ENCODE measurements at places on chromosomes 5 and 9.

- DNase-seq: no peak
Measured at GRCh38 chr9:13002740-13003139, 227.9 kb downstream of the LURAP1L start.

GRCh38 chr5:37212096-37212495 is 37.1 kb downstream of the CPLANE1 start:
- DNase-seq: no peak

GRCh38 chr5:85205430-85205829 is 820.8 kb upstream of the EDIL3 start:
- no peak for DNase-seq

DNA sequence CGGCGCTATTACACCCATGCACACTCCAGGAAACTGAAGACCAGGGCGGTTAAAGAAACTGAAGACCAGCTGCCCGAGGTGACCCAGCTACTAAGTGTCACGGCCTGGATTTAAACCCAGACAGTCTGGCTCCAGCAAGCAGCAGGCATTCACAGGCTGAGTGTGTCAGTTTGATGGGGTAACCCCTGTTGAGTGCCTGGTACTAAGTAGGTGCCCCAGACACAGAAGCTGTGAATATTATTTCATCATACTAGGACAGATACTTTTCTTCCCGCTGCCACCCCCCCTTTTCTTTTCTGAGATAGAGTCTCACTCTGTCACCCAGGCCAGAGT is 7.3 kb downstream of the ENG start:
- DNase-seq: no peak

DNA sequence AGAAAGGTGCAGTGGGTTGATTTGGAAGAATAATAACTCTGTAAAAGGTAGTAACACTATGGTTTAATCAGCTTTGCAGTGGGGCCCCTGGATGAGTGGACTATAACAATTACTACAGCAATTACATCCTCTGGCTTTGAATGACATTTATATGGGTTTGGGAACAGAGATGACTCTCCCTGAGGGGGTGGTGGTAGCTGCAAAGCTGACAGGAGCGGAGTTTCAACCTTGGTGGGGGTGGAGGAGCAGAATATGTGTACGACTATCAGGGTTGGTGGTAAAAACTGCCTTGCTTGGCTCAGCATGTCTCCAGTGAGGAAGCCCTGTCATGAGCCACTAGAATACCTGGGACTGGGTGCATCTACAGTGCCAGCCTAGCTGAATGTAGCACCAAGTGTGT is 28.3 kb upstream of the NR3C1 start:
- no peak for DNase-seq

- DNase-seq: no peak
Measured at GRCh38 chr5:151688436-151688835, 1.7 kb upstream of the SPARC start.

DNA sequence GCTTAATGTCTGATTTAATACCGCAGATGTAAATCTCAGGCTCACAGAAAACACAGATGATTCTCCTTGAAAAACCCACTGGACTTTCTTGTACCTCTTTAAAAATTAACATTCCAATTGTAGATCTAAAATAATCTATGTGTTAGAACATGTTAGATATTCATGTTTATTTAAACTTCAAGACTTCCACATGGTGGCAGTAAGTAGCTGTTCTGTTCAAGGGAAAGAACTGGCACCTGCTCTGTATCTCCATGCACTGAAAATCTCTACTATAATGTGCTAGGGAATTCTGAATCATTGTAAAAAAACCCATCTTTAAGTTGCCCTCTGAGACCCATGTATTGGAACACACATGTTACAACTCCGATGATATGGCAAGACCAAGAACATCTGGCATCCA is 366.9 kb downstream of the DMRTA1 start:
- DNase-seq: no peak

DNA sequence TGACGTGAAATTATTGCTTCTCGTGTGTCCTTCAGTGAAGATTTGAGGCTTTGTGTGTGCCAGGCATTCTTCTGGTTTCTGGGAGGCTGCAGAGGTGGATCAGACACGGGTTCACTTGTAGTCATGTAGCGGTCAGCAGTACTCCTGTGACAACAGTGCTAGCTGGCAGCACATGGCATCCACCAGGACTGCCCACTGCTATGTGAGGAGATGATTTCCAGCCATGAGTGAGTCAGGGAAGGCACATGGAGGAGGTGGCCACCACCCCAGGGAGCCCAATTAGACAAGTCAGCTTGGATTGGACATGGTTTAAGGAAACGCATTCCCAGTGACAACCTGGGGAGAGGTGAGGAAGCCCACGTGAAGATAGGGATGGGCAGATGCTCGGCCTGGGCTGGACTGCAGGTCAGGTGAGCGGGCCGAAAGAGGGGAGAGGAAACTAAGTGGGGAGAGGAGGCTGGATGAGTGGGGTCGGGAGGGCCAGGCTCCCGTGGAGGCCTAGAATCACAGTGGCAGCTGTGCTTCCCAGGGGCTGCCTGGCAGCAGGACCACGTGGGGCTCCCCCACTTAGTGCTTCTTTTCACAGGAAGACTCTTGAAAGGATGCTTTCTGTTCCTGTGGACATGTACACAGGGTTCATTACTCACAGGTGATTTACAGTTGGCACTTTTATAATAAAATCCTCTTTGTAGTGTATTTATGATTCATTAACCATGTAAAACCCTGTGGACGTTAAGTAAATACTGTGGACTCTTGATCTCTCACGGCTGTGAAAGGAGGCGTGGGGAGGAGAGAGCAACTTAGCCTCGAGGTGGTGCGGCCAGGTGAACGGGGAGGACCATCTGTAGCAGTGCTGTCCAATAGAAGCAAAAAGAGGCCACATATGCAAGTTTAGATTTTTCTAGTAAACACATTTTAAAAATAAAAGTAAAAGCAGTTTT is 80.0 kb upstream of the OTULINL start:
- DNase-seq: no peak

DNA sequence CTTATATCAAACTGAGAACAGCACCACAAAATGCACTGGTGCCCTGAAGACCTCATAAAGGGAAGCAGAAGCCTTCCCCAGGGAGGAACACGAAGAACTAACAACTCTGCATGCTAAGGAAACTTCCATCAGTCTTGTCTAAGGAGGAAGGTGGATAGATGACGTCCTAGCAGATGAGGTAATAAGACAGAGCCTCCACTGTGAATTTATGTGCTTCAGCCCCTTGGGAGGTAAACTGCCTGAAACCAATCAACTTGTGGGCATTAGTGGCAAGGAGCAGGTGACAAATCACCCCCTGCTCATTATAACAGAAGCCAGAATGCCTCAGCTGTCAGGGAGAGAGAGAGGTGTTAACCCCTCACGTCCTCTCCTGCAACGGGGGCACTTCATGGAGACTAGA is 48.9 kb upstream of the SPIN1 start:
- no peak for DNase-seq

GRCh38 chr5:141879941-141880738 is 1.9 kb upstream of the PCDH1 start:
- DNase-seq: no peak

GRCh38 chr9:2262386-2263071 is 247.4 kb downstream of the SMARCA2 start:
- no peak for DNase-seq

GRCh38 chr9:38133595-38133994 is 64.6 kb upstream of the SHB start:
- DNase-seq: no peak

DNA sequence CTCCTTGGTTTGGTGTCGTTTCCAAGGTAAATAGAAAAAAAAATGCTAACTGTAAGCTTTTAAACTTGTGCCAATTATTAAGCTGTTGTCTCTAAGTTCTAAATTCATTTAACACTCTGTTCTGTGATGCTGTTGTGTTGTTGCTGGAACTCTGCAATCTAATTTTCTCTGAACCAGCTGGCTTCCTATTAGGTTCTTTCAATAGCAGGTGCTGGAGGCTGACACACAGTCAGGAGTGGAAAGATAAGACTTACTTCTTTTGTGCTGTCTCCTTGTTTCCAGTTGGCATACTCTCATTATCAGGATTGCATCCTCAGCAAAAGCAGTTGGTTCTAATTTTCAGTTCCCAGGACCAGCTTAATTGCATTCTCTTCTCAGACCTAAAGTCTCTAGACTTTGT is 1252.6 kb upstream of the NUDT12 start:
- no peak for DNase-seq

DNA sequence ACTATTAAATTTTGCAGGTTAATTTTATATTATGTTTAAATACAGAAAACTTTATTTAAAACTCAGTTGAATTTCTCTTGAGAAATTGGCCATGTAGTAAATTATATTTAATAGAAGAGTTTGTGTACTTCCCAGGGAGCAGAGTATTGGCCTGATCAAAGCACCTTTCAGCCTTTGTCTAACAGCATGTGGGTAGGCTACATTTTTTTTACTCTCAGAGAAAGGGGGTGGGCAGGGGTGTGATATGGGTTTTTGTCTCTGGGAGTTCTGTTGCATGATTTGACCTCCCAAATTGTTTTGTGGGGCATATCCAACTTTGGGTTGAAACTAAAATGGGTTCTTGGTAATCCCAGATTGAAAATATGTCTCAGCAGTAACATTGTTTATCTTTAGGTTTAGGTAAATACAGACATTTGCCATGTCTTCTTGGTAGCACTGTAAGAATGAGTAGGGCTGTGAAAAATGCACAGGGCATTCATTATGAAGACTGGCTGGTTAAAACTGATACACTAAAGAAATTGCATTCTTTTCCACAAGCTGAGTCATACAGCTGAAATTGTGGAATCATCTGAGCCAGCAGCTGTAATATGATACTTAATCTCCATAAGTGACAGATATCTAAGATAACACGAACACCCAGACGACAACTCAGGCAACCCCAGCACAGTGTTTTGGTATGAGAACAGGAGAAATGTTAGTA is 75.4 kb upstream of the CDKN2B start:
- DNase-seq: no peak

DNA sequence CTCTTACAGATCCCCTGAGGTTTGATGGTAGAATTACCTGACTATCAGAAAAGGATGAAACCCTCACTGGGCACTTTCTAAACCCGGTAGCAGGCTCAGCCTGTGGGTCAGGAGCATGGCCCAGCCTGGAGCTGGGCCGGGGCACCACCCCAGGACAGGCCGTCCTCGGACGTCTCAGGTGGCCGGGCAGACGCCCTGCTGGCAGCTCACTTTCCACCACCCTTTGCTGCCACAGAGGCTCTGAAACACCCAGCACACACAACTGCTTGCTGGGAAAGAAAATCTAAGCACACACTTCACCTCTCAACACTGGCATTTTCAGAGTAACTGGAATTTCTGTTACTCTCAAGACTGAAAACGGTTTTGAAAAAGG is 4.4 kb downstream of the UBAC1 start:
- DNase-seq: no peak

DNA sequence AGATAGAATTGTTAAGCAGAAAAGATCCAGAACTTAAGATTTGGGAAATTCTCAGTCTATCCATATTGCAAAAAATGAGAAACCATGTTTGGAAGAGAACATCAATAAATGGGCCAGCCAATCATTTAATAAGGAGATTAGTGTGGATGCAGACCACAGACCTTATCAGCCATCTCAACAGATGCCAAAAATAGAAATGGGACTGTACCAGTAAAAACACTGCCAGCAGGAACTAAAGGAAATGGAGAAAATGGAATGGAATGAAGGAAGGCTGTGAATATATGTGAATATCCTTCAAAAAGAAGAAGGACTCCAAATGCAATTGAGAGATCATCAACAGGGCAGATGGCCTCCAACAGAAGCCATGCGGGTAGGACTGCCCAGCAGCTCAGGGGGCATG is 52.7 kb upstream of the ZNF618 start:
- no peak for DNase-seq

GRCh38 chr9:134641173-134641989 is at the start of gene COL5A1:
Gene COL5A1 (plus strand): TSS chr9:134641803. CDS start chr9:134642188, 385 bp downstream.
- no peak for DNase-seq

GRCh38 chr5:122880749-122881148 is 35.3 kb downstream of the SNX24 start:
- DNase-seq: no peak

DNA sequence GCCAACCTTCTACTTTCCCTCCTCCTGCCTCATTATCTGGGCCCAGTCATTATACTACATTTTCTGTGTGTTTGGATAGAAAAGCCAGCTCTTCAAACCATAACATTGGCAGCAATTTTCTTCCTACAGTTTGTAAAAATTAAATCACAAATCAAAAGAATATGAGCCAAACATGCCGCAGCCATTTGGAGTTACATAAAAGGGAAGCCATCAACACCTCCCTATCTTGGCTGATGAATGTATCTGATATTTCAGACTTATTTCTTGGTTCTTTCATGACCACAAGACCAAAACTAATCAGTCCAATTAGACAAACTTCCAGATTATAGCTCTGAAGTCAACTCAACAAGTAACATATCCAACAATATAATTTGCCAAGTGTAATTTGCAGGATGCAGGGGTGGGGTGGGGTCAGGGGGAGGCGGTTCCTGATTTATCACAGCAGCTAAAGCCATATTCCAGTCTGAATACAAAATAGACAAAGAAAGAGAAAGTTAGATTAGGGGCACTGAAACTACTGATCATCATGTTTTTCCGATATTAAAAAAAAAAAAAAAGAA is 89.4 kb upstream of the CNTLN start:
- no peak for DNase-seq

DNA sequence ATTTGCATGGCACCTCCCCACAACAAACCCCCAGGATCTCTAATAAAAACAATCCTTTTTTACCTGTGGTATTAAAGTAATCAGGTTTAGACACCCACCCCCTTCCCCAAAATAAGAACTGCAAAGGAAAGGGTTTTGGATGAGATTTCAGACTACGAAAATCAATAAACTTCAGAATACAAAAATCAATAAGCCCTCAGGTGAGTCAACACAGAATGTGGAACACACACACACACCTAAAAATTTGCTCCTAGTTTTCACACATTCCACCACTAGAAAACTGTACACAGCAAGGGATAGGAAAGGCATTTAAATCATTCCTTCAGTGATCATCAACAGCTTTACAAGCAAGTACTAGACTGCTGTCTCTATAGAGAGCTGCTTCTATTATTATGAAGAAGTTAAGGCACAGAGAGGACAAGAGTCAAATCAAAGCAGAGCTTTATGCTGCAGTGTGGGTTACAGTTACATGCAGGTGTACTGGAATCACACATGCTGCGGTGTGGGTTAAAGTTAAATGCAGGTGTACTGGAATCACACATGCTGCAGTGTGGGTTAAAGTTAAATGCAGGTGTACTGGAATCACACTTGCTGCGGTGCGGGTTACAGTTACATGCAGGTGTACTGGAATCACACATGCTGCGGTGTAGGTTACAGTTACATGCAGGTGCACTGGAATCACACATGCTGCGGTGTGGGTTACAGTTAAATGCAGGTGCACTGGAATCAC is 36.3 kb downstream of the PFDN1 start:
- DNase-seq: no peak

GRCh38 chr9:83623679-83624076 is 735 bp downstream of the IDNK start:
- DNase-seq: no peak

DNA sequence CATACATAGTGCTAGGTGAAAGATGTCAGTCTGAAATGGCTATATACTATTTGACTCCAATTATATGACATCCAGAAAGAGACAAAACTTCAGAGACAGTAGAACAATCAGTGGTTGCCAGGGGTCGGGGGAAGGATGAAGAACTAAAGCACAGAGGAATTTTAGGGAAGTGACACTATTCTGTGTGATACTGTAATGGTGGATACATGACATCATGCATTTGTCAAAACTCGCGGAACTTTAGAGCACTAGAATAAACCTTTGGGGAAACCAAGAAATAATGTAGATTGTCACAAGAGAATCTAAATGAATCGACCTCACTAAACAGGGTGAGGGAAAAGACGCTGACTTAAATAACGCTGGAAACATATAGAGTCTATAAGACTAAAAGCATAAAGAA is 107.0 kb upstream of the RETREG1 start:
- no peak for DNase-seq

All from activated naive CD8-positive, alpha-beta T cell treated with anti-CD3 and anti-CD28 coated beads, Interleukin-2, amount 50 U/mL, for 16 hours (primary cell).